ENCODE measurements at places on chromosomes 12 and 14.

- DNase-seq, result peak; percentile 47
Observed at GRCh38 chr12:6062757-6063735, 61.4 kb downstream of the VWF start.

DNA sequence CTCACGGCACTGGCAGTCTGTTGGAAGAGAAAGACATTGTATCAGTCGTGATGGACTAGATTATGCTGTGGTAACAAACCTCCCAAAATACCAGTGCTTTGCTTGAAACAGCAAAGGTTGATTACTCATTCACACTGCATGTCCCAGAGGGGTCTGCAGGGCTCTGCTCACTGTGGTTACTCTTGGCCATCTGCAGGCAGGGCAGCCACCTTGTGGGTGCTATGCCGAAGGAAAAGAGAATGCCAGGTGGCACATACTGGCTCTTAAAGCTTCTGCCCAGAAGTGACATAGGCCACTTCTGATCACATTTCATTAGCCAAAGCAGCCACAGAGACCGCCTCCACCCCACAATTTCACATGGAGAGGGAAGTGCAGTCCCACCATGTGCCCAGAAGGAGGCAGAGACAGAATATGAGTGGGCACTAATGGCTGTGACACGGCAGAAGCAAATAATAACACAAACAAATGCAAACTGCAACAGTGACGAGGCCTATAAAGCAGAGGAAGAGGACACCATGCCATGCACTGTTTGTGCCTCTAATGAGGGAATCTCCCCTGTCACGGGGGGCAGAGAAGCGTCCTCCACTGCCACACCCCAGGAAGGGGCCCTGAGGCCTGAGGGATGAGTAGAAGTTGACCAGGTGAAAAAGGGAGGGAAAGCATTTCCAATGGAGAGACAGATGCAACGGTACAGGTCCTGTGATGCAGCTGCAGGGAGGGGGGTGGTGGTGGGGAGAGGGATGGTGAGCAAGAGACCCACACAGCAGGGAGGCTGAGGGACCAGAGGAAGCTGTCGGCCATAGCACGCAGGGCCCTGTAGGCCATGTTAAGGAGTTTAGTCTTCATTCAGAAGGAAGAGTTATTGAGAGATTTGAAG lies 51.7 kb upstream of the KICS2 start:
- DNase-seq, result no peak

DNA sequence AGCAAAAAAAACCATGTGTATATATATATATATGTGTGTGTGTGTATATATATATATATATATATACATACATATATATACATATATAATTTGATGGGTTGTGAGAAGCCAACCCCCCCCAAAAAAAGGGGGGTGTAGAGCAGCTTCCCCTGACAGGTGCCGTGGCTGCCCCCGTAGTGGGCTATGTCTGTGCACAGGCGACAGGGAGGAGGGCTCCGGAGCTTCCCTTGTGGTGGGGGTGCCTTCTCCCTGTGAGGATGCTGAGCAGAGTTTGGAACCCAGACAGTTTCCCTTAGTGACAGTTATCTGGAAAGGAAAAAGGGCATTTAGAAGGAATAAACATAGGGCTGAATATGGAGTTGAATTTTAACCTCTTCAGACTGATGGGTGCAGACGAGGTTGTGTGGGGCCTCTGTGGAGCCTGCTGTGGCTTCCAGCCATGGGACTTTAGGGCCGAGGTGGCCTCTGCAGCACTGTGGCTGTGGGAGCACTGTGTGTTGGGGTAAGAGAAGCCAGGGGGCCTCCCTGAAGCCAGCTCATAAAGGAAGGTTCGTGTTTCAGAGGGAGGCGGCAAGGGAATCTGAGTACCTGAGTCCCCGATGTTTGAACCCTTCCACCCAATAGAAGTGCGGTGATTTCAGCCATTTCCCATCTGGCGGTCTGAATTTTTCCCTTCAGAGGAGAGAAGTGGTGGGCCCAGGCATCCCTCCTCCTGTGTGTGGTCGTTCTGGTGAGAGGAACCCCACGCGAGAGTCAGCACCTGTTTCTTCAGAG lies 19.8 kb downstream of the XRCC3 start:
- no peak for DNase-seq

DNA sequence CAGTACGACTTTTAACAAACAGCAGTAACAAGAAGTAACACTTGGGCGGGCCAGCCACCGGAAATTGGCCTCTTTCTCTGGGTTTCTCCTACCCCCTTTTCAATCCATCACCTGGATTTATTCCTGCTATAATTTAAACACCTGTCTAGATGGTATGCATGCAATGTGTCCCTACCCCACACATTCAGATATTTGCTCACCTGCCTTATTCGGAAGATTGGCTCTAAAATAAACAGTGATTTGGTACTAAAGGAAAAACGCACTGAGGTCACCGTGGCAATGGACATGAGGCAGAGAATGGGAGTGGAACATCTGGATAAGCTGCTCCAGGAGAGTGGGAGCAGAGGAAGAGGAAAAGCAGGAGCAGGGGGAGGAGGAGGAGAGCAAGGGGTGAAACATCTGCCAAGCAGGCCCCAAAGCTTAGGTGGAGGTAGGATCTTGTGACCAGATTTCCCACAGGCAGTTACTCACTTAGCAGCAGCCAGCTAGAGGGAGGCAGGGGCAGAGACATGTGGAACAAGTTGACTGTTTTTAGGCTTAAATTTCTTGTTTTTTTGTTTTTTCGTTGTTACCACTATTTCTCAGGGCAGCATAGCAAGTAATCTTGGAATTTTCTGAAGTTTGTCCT lies 150.9 kb downstream of the TTLL5 start:
- DNase-seq, result no peak

- DNase-seq, result no peak
Observed at GRCh38 chr12:31057671-31058070, 16.0 kb upstream of the DDX11 start.

GRCh38 chr14:64937821-64938193 lies 4.7 kb downstream of the GPX2 start:
- peak; percentile 34 for DNase-seq

DNA sequence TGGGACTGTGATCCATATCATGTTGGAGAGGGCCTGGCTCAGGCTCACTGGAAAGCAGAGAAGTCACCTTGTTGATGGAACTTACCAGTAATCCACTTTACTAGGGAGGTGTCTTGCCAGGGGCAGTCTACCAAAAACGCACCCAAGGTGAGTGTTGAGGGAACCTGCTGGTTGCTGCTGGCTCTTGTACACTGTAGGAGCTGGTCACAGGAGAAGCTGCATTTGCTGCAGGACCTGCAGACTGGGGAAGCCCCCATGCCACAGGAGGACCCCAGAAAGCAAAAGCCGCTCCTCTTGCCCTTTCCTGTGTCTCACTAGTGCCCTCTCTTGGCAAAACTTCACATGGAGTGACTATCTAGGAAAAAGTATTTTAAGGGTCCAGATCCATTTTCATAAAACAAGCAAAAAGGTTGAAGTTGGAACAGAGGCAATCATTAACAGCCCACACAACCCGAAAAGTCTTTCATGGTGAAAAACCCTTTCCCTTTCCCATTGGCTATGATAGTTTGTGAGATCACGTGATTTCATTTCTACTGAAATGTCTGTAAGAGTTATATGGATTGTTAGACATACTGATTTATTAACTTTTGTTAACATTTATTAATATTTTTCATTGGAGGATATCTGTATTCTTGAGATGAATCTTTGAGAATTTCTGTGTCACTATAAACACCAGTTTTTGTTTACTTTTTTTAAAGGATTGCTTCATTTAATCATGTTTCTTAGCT lies 59.2 kb downstream of the RASSF8 start:
- peak; percentile 55 for DNase-seq

- peak; percentile 98 for DNase-seq
Observed at GRCh38 chr12:122064780-122065588, 13.6 kb upstream of the MLXIP start.

GRCh38 chr12:66662729-66663128 lies 16.1 kb downstream of the GRIP1 start:
- DNase-seq, result peak; percentile 71

- DNase-seq, result no peak
Observed at GRCh38 chr12:109840305-109841074, 7.3 kb upstream of the TRPV4 start.

- DNase-seq, result no peak
Observed at GRCh38 chr14:28340816-28341215, 425.8 kb upstream of the FOXG1 start.

- DNase-seq, result no peak
Observed at GRCh38 chr12:126343321-126343720, 1278.1 kb downstream of the AACS start.

DNA sequence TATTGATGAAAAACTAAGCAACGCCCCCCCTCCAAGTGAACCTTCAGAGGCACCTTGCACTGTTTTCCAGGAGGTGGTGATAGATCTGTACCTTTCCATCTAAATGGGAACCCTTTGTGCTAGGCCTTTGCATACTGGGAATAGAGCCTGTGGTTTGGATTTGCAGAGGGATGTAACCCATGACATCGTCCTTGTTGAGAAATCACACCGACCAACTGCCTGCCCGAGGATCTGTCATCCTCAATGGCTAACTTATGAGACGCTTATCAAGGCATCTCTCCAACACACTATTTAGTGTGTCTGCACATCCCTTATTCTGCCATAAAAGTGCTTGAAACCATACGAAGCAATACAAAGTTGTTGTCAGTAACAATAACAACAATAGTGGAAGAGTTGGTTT lies 22.9 kb downstream of the NTN4 start:
- peak; percentile 69 for DNase-seq

GRCh38 chr12:120649442-120650232 lies 9.2 kb downstream of the CABP1 start:
- peak; percentile 44 for DNase-seq

- no peak for DNase-seq
Observed at GRCh38 chr12:15443611-15444010, 121.3 kb downstream of the PTPRO start.

DNA sequence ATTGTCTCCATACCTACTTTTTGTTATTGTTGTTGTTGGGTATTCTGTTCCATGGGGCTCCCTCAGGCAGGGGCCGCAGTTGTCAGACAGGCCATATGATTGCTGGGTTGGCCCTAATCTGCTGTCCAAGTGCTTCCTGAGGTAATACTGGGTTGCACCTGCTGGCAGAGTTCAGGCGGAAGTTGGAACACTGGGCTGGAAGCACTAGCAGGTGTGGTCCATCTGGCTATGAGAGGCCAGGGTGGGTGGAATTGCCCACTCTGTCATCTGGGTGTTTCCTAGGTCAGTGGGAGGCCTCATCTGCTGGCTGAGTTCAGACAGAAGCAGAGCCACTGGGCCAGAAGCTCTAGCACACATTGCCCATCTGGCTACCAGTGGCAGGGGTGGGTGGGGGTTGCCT lies 81.3 kb upstream of the NID2 start:
- DNase-seq, result no peak

GRCh38 chr14:88463318-88463717 lies 77.9 kb downstream of the SPATA7 start:
- peak; percentile 31 for DNase-seq

- DNase-seq, result no peak
Observed at GRCh38 chr12:104460973-104461698, 4.4 kb downstream of the CHST11 start.

DNA sequence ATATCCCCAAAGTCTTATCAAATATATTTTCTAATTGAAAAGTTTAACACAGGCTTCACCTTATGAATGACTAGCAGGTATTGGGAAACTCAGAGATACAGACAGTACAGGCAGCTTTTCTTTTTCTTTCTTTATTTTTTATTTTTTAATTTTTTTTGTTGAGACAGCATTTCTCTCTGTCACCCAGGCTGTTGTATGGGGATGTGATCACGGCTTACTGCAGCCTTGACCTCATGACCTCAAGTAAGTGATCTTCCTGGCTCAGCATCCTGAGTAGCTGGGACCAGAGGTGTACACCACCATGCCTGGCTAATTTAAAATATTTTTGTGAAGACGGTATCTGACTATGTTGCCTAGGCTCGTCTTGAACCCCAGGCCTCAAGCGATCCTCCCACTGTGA lies 85.0 kb downstream of the BRMS1L start:
- no peak for DNase-seq

DNA sequence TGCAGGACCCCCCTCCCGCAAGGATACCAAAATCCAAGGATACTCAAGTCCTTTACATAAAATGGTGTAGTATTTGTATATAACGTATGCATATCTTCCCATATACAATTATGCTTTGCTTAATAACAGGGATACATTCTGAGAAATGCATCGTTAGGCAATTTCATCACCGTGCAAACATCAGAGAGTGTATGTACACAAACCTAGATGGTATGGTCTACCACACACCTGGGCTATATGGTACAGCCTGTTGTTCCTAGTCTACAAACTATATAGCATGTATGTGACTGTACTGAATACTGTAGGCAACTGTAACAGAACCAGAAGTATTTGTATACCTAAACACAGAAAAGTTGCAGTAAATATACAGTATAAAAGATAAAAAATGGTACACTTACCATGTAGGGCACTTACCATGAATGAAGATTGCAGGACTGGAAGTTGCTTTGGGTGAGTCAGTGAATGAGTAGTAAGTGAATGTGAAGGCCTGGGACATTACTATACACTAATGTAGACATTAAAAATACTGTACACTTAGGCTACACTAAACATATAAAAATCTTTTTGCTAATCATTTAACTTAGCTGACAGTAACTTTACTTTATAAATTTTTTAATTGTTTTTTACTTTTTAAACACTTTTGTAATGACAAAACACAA lies 141.1 kb downstream of the SLC41A2 start:
- DNase-seq, result peak; percentile 47

- peak; percentile 87 for DNase-seq
Observed at GRCh38 chr12:106288494-106289195, 13.9 kb upstream of the TCP11L2 start.

DNA sequence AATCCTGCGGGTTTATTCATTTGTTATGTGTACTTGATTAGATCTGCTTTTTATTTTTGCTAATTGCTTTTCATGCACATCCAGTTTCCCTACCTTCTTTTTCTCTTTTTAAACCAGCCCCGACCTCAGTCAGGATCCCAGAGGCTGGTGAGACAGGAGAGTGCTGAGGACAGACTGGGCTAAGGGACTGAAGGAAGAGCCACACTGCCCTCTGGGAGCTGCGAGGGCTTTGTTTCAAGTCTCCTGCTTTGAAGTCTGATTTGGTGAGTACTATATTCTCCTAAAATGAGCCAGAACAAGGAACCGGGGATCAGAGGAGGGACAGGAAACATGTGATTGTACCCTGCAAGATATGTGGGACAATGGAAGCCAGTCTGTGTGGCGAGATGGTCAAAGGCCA lies 23.9 kb downstream of the PRICKLE1 start:
- peak; percentile 38 for DNase-seq

- peak; percentile 66 for DNase-seq
Observed at GRCh38 chr14:88492272-88493089, 62.3 kb downstream of the PTPN21 start.

DNA sequence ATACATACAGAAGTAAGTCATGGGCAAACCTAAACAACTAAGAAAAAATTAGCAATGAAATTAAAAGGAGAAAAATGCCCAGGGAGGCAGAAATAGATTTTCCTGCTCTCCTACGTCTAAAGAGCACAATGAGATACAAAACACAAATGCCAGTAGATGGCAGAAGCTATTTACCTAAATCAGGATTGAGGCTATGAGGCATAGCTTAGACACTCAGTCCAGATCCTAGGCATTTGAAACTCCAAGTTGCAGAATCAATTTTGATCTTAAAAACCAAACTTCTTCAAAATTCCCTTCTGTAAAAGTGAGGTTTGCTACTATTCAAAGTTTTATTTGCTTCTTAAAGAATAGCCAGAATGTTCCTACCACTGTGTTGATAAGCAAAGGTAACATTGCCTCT lies 368.6 kb downstream of the DAD1 start:
- DNase-seq, result no peak

GRCh38 chr14:36091096-36091495 lies 85.4 kb downstream of the PTCSC3 start:
- peak; percentile 75 for DNase-seq

- DNase-seq, result no peak
Observed at GRCh38 chr12:110863161-110863560, 16.4 kb downstream of the CCDC63 start.

- peak; percentile 78 for DNase-seq
Observed at GRCh38 chr12:67426067-67426466, 156.9 kb downstream of the CAND1 start.

Measured in foreskin fibroblast (primary cell).